Activated CD8-positive, alpha-beta T cell treated with anti-CD3 and anti-CD28 coated beads for 36 hours (primary cell): ENCODE measurements at places on chromosomes 12 and 14.
A peak's percentile ranks its signal among the peaks of the same experiment; 100 is the strongest.

- H3K36me3 ChIP-seq: peaks cover 45% of the 10 kb centered on the region
- H3K4me1 ChIP-seq: peaks cover 28% of the 10 kb centered on the region
- no peak for DNase-seq
- peak overlapping the region; percentile 19 for H3K27ac ChIP-seq
- no peak overlapping the region for H3K4me3 ChIP-seq
Measured at GRCh38 chr12:71642264-71642663, 21.4 kb downstream of the ZFC3H1 start.

DNA sequence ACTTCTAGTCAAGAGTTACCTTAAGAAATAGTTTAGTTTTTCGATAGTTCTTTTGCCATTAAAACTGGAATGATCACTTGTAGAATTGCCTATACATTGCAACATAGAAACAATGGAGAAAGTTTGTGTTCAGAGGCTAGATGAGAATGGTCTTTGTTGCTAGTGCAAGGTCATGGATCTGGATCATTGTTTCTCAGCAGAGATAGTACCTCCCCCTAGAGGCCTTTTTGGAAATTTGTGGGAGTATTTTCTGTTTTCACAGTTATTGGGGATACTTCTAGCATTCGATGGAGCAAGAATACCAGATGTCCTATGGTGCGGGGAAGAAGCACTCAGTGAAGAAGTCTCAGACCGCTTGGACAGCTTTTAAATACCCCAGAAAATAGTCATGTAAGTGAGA, 138.8 kb upstream of the HMGA2 start:
- no peaks in the 10 kb centered on the region for H3K4me1 ChIP-seq
- H3K4me3 ChIP-seq: no peak overlapping the region
- H3K36me3 ChIP-seq: no peaks in the 10 kb centered on the region
- no peak overlapping the region for H3K27ac ChIP-seq
- peaks cover 2% of the 10 kb centered on the region for H3K27me3 ChIP-seq

GRCh38 chr14:74988131-74988530, 14.6 kb upstream of the EIF2B2 start:
- no peak overlapping the region for H3K27ac ChIP-seq
- no peaks in the 10 kb centered on the region for H3K36me3 ChIP-seq
- no peaks in the 10 kb centered on the region for H3K4me1 ChIP-seq
- H3K27me3 ChIP-seq: no peaks in the 10 kb centered on the region

DNA sequence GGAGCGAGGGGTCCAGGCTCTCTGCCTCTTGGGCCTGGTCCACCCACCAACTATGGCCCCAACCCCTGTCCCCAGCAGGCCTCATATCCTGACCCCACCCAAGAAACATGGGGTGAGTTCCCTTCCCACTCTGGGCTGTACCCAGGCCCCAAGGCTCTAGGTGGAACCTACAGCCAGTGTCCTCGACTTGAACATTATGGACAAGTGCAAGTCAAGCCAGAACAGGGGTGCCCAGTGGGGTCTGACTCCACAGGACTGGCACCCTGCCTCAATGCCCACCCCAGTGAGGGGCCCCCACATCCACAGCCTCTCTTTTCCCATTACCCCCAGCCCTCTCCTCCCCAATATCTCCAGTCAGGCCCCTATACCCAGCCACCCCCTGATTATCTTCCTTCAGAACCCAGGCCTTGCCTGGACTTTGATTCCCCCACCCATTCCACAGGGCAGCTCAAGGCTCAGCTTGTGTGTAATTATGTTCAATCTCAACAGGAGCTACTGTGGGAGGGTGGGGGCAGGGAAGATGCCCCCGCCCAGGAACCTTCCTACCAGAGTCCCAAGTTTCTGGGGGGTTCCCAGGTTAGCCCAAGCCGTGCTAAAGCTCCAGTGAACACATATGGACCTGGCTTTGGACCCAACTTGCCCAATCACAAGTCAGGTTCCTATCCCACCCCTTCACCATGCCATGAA, 8.6 kb downstream of the ARHGAP9 start:
- H3K4me3 ChIP-seq: no peak overlapping the region
- no peak for DNase-seq
- peaks cover 47% of the 10 kb centered on the region for H3K36me3 ChIP-seq
- no peaks in the 10 kb centered on the region for H3K27me3 ChIP-seq
- H3K4me1 ChIP-seq: peaks cover 27% of the 10 kb centered on the region

DNA sequence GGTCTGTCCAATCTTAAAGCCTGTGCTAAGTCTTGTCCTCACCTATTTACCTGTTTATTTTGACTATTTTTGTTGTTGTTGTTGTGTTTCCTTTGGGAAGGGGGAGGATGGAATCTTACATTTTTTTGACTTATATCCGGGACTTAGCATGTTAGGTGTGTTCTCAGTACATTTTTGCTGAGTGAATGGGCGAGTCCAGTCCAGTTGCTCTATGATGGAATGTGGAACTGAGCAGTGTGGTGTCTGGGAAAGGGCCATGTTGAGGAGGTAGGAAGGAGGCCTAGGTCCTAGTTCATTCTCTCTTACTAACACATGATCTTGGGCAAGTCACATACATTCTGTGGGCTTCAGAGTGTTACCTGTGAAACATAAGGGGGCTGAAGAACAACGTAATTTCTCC, 80.9 kb upstream of the SLC38A2 start:
- no peaks in the 10 kb centered on the region for H3K27me3 ChIP-seq
- H3K4me1 ChIP-seq: peaks cover 61% of the 10 kb centered on the region
- no peaks in the 10 kb centered on the region for H3K36me3 ChIP-seq
- no peak overlapping the region for H3K27ac ChIP-seq
- DNase-seq: no peak

DNA sequence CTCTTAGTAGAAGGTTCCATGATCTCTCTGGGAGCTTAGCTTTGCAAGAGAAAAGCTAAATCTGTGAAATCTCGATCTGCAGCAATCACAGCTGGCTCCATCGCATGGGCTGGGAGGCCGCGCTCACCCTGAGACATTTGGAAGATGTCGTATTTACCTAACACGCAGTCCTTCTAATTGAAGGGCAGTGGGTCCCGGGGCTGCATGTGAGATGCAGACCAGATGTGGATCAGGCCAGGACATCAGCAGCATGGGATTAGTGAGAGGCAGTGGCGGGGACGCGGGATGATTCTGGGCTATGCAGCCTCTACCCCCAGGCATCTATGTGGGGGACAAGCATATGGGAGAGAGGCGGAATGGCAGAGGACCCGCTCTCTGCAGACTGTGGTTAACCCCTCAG, 312.4 kb upstream of the RTL1 start:
- no peaks in the 10 kb centered on the region for H3K4me1 ChIP-seq
- no peak for DNase-seq

- H3K4me3 ChIP-seq: no peak overlapping the region
- H3K36me3 ChIP-seq: no peaks in the 10 kb centered on the region
- H3K27ac ChIP-seq: no peak overlapping the region
- no peaks in the 10 kb centered on the region for H3K27me3 ChIP-seq
Measured at GRCh38 chr12:74111688-74112360, 425.8 kb upstream of the ATXN7L3B start.

DNA sequence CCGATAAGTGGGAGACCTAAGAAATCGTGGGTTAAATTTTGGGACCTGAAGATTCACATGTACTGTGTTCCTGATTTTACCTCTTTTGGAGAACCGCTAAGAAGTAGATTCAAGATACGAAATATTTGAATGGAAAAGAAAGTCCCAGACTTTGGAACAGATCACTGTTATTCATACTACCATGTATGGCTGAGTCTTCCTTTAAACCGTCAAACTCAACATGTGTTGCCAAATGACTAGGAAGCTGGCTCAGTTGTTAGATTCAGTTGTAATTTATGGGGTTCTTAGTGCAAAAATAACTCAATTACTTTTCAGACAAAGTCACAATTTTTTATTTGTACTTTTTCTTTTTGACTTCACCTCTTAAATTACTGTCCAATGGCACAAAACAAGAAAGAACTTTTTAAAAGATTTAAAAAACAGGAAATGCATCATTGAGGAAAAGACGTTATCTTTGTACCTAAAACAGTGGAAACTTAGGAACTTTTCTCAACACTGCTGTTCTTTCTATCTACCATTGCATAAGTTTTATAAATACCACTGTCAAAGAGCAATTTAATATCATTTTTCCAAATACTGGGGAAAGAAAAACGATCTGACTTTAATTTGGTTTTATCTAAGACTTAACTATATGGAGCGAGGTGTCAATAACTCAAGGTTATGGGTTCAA, 15.7 kb downstream of the RERG start:
- no peak overlapping the region for H3K27ac ChIP-seq
- H3K36me3 ChIP-seq: no peaks in the 10 kb centered on the region
- no peak for DNase-seq
- H3K4me1 ChIP-seq: no peaks in the 10 kb centered on the region
- peaks cover 8% of the 10 kb centered on the region for H3K27me3 ChIP-seq
- H3K4me3 ChIP-seq: no peak overlapping the region

DNA sequence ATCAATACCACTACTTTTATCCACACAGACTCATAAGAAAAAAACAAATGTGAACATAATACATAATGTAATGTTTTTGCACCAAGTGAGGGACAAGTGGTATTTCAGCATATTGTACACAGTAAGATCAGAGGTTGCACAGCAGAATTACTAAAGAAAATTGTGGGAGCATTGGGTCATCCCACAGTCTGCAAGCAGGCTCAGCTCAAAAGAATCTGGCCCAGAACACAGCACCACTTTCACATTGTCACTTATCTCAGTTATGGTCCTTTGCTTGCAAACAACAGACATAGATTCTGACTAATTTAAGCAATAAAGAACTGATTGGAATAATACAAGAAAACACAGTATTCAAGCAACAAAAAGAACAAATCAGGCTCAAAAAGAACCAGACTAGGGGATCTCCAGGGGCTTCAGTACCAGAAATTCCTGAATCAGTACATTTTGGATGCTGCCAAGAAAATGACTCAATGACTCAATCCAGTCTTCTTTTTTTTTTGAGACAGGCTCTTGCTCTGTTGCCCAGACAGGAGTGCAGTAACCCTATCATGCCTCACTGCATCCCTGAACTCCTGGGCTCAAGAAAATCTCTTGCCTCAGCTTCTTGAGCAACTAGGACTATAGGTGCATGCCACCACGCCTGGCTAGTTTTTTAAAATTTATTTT, 42.9 kb upstream of the EEA1 start:
- no peak overlapping the region for H3K4me3 ChIP-seq
- H3K27ac ChIP-seq: no peak overlapping the region
- H3K27me3 ChIP-seq: peaks cover 2% of the 10 kb centered on the region
- H3K4me1 ChIP-seq: no peaks in the 10 kb centered on the region
- H3K36me3 ChIP-seq: no peaks in the 10 kb centered on the region

GRCh38 chr14:46368275-46368674, 283.3 kb downstream of the RPL10L start:
- H3K27me3 ChIP-seq: no peaks in the 10 kb centered on the region
- no peak overlapping the region for H3K27ac ChIP-seq
- H3K36me3 ChIP-seq: no peaks in the 10 kb centered on the region
- DNase-seq: no peak
- no peak overlapping the region for H3K4me3 ChIP-seq

- DNase-seq: no peak
- peak overlapping the region; percentile 12 for H3K27ac ChIP-seq
- H3K4me3 ChIP-seq: no peak overlapping the region
Measured at GRCh38 chr12:71760471-71760870, 5.8 kb downstream of the RAB21 start.

DNA sequence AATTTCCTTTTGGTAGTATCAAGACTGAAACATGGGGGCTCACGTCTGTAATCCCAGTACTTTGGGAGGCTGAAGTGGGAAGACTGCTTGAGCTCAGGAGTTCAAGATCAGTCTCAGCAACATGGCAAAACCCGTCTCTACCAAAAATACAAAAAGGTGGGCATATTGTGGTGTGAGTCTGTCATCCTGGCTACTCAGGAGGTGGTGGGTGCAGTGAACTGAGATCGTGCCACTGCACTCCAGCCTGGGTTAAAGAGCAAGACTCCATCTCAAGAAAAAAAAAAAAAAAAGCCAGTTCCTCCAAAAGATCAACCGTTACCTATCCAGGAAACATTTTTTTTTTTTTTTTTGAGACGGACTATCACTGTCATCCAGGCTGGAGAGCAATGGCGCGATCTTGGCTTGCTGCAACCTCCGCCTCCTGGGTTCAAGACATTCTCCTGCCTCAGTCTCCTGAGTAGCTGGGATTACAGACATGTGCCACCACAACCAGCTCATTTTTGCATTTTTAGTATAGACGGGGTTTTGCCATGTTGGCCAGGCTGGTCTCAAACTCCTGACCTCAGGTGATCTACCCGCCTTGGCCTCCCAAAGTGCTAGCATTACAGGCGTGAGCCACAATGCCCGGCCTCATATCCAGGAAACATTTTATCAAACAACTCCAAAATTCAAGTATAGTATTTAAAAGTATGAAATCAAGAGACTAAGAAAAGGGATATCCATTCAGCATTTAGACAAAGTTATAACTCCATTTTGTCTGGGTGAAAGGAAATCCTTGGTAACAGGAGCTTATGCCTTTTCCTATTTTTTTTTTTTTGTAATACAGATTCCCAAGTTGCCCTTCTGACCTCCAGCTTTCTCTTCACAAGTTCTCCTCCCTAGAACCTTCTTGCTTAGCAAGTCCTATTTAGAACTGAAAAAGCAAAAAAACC, 3.4 kb downstream of the ACIN1 start:
- H3K36me3 ChIP-seq: peaks cover 37% of the 10 kb centered on the region
- H3K4me3 ChIP-seq: no peak overlapping the region
- no peaks in the 10 kb centered on the region for H3K27me3 ChIP-seq
- H3K27ac ChIP-seq: no peak overlapping the region
- no peak for DNase-seq

DNA sequence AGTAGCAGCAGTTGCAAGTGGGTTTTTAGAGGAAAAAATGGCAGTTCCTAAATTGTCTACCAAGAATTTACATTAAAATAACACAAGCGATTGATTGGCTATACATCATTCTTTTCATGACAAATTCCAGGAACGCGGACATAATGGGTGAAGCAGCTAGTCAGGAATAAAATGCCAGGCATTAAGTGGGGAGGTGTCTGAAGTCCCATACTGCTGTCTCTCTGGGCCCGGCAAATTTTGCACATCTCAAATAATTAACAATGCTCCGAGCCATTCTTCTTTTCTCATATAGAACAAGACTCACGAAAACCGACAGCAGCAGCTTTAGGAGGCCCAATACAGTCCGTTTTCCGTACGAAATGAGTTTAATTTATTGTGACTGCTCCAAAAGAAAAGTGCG, 696 bp downstream of the RPL36AL start:
- peaks cover 66% of the 10 kb centered on the region for H3K36me3 ChIP-seq
- no peaks in the 10 kb centered on the region for H3K27me3 ChIP-seq
- peak overlapping the region; percentile 90 for H3K4me3 ChIP-seq

GRCh38 chr12:26813812-26814211, 19.2 kb downstream of the ITPR2 start:
- no peak for DNase-seq
- peaks cover 14% of the 10 kb centered on the region for H3K36me3 ChIP-seq
- peaks cover 28% of the 10 kb centered on the region for H3K4me1 ChIP-seq
- H3K27me3 ChIP-seq: no peaks in the 10 kb centered on the region

DNA sequence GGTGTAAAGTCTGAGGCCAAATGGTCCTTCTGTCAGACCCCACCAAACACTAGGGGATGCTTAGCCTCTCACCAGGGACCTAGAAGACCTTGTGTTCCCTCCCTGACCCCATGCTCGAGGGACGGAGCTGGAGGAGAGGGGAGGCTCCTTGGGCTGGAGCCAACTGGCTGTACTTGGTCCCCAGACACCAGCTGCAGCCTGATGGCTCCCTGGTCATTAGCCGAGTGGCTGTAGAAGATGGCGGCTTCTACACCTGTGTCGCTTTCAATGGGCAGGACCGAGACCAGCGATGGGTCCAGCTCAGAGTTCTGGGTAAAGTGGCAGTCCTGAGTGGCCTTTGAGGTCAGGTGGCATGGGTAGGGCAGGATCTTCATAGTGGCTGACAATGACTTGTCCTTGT, 29.0 kb downstream of the PAPLN start:
- no peak for DNase-seq
- H3K27ac ChIP-seq: no peak overlapping the region
- peaks cover 9% of the 10 kb centered on the region for H3K4me1 ChIP-seq
- H3K4me3 ChIP-seq: no peak overlapping the region
- H3K36me3 ChIP-seq: no peaks in the 10 kb centered on the region
- peaks cover 12% of the 10 kb centered on the region for H3K27me3 ChIP-seq
